Stimulated activated CD4-positive, alpha-beta T cell treated with anti-CD3 and anti-CD28 coated beads, Interleukin-12 subunit alpha, Interleukin-12 subunit beta, amount 100 ng/mL, for 48 hours (primary cell): ENCODE measurements at places on chromosomes 6 and 20.

DNA sequence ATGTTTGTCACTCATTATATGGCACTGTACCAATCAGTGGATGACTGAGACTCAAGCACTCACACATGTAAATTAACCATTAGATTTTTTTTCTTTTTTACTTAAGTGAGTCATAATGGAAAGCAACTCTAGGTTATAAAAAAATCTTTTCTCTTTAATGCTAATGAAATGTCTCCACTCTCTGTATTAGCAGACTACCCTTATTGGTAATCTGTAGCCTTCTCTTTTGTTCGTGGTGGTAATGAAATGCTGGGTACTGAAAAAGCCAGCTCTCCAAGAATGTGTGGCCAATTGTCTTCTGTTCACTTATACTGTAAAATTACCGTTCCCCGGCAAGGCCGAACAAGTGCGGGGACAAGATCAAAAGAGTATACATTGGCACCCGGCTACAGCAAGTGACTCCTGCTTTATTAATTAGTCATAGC lies 69.0 kb downstream of the AFG1L start:
- DNase-seq = no peak

- no peak for DNase-seq
These were observed 115.4 kb downstream of the CFAP61 start for GRCh38 chr20:20167698-20168097.

DNA sequence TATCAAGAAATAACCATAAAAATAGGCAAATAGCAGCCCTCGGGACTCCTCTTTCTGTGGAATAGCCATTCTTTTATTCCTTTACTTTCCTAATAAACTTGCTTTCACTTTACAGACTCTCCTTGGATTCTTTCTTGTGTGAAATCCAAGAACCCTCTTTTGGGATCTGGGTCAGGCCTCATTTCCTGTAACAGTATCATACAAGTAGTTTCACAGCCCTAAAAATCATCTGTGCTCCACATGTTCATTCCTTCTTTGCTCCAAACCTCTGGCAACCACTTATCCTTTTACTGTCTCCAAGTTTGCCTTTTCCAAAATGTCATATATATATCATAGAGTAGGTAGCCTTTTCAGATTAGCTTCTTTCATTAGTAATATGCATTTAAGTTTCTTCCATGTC lies 13.5 kb upstream of the NT5E start:
- DNase-seq = no peak

- DNase-seq = no peak
These were observed 12.7 kb downstream of the FNDC1 start for GRCh38 chr6:159181914-159182313.

DNA sequence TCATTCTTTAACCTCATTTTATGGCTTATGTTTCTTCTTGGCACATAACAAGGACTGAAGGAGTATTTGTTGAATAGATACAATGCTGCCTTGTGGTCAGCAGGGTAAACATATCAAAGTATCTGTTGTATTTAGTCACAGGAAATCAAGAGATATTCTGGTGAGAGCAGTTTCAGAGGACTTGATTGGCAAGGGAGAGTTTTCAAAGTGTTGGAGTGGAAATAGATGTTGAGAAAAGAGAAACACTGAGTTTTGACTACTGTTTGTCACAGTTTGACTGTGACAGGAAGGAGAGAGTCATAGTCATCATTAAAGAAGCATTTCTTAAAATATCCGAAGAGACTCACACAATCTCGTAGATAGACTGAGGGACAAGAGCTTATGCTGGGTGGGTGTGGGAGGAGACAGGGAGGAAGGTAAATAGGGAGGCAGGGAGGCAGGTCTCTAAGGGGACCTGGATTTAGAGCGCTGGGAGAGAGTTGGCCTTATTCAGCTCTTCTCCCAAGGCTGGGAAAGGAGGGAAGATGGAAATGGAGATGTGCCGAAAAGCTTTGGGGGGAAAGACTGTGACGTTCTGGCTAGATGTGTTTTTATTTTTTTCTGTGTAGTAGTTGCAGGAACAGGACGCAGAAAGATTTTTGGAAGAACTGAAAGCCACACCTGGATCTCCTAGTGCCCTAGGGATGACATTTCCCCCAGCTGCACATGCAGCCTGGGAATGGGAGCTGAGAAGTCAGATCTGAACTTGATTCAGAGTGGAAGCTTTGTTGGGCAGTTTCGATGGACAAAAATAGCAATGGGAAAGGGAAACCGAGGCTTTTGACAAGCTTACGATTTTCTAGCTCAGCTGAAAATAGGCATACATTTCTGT lies 65.0 kb upstream of the IFNGR1 start:
- no peak for DNase-seq

DNA sequence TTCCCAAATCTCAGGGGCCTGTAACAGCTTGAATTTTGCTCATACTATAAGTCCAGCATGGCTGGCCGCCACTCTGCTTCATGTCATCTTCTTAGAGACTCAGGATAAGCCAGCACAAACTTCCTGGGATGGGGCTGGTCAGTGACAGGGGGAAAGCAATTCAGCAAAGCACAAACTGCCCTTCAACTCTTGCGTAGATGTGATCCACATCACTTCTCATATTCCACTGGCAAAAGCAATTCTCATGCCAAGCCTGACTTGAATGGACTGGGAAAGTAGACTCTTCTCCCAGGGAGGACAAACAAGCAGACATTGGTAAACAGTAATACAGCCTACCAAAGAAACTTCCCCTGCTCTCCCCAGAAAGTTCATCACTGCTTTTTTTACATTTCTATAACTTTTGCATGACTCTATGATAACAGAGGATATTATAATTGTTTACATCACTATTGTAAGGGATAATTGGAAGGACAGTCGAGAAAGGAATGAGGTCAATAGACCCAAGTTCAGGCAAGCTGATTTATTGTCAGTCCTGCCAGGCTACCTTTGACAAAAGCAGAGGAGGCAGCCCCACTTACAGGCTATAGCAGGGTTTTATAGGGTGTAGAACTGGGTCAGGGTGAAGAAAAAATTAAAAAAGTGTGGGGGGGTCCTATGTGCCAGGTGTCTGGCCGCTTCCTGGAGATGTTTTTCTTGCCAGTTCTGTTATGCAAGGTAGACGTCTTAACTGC lies 37.4 kb downstream of the RBM24 start:
- DNase-seq = no peak

- DNase-seq = no peak
These were observed 394 bp downstream of the AKAP12 start for GRCh38 chr6:151240036-151240685.

GRCh38 chr6:2794171-2794730 lies 29.1 kb downstream of the WRNIP1 start:
- no peak for DNase-seq

- DNase-seq = no peak
These were observed 189.7 kb upstream of the JAG1 start for GRCh38 chr20:10863337-10864060.

DNA sequence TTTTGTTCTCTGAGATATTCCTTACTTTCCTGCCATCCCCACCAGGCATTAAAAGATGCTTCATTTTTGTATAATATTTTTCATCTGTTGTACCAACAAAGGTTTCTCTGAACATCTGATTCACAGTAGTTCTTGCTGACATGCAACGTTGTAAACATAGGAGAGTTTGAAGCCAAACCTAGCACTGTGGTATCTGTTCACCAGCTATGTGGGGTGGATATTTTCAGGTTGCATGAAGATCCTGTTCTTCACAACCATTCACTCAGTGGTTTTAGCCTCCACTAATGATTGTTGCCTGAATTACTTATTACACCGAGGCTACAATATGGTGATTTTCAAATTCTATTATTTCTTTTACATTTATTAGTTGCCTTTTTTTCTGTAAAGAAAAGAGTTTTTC lies 56.5 kb downstream of the EYA4 start:
- no peak for DNase-seq

- DNase-seq = no peak
These were observed 56.7 kb upstream of the CEP85L start for GRCh38 chr6:118708055-118708454.

GRCh38 chr20:60792941-60793340 lies 459.1 kb upstream of the CDH4 start:
- DNase-seq = no peak

DNA sequence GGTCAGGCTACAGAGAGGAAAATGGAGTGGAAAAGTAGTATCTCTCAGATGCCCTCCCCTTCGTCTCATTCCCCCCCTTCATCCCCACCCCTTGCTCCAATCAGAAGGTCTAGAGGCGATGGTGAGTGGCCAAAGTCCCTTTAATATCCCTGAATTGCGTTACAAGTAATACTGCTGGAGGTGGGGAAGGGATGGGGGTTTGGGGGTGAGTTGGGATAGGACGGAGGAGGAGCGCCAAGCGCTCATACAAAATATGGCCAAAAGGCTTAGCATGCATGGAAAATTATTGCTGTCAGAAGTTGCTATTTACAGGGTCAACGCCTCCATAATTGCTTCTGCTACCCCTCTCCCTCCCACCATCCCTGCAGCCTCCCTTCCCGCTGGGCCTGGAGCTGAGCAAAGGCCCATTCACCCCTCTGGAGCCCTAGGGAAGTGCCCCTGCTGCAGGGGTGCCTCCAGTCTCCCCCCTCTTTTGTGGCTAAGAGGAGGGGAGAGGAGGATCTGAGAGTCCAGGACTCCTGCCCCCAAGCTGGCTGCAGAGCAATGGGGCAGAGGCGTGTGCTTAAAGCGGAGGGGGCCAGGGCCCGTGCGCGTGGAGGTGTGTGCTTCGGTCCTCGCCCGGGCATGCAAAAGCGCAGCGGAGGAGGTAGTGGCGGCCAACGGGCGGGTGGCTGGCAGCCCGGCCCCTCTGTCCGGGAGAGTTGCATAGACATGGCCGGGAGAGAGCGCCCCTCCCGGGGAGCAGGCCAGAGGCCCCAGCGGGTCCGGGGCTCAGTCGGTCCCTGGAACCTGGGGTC lies 8.7 kb upstream of the SRXN1 start:
- DNase-seq = no peak

- no peak for DNase-seq
These were observed 28.1 kb downstream of the TFAP2B start for GRCh38 chr6:50846852-50847155.
